Stimulated activated CD8-positive, alpha-beta memory T cell treated with anti-CD3 and anti-CD28 coated beads, Interleukin-7, amount 100 ng/mL, for 1 hour (primary cell): ENCODE measurements at places on chromosomes 1 and 21.

- no peak for DNase-seq
These were observed 3.4 kb downstream of the FCER1G start for GRCh38 chr1:161218301-161219077.

GRCh38 chr1:115311474-115311989 is 26.5 kb downstream of the NGF start:
- DNase-seq = no peak

GRCh38 chr1:200143347-200143746 is 115.8 kb downstream of the NR5A2 start:
- no peak for DNase-seq

- DNase-seq = no peak
These were observed 54.2 kb downstream of the SEC16B start for GRCh38 chr1:177915641-177916040.

DNA sequence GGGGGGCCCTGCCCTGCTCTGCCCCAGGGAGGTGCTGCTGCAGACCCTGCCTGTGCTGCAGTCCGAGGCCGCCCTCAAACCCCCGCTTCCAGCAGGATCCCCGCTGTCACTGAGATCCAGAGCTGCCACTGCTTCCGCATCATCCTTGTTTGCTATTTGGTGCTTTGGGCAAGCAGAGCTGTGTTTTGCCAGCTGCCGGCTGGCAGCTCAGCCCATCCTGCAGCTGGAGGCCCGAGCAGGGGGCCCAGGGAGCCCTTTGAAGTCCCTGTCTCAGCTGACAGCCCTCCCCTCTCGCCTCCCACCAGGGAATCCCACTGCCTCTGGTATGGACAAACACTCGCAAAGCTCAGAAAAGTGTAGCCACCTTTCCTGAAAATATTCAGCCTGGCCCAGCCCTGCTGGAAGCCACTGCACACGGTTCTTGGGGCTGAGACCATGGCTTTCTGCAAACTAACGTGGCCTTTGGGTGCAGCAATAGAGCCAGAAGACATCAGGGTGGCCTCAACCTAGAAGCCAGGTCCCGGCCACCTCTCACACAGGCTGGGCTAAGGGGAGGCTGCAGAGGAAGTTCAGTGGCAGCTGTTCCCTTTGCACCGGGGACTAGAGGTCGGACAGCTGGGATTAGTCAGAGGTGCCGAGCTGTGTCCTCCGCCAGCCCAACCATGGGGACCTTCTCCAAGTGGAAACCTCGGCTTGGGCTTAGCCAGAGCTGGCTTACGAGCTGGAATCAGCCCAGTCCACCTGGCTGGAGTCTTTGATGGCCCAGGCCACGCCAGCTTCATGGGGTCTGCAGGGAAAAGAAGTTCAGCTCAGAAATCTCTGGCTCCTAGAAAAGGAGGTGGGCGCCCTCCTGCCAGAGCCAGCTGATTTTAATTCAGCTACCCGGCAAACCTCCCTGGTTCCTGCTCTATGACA is 107.1 kb downstream of the SPSB1 start:
- DNase-seq = no peak

DNA sequence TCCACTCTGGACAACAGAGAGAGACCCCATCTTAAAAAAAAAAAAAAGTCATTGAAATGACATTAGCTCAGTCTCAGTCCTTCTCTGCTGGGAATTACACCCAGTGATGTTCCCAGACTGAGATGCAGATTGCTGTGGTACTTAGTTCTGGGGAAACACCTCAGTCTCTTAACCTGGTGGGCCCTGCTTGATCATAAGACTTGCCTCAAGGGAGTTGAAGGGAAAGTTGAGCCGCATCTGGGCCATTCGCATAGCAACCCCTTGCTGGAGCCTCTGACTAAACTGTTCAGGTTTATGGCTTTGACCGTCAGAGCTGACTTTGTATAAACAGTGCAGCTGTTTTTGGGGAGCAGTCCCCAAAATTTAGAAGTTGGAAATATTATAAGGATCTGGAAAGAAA is 13.4 kb downstream of the FCRL4 start:
- no peak for DNase-seq
